ENCODE measurements at places on chromosomes 12 and 14.
A peak's percentile ranks its signal among the peaks of the same experiment; 100 is the strongest.

GRCh38 chr12:122560138-122560537, 33.1 kb downstream of the KNTC1 start:
- no peak for DNase-seq

DNA sequence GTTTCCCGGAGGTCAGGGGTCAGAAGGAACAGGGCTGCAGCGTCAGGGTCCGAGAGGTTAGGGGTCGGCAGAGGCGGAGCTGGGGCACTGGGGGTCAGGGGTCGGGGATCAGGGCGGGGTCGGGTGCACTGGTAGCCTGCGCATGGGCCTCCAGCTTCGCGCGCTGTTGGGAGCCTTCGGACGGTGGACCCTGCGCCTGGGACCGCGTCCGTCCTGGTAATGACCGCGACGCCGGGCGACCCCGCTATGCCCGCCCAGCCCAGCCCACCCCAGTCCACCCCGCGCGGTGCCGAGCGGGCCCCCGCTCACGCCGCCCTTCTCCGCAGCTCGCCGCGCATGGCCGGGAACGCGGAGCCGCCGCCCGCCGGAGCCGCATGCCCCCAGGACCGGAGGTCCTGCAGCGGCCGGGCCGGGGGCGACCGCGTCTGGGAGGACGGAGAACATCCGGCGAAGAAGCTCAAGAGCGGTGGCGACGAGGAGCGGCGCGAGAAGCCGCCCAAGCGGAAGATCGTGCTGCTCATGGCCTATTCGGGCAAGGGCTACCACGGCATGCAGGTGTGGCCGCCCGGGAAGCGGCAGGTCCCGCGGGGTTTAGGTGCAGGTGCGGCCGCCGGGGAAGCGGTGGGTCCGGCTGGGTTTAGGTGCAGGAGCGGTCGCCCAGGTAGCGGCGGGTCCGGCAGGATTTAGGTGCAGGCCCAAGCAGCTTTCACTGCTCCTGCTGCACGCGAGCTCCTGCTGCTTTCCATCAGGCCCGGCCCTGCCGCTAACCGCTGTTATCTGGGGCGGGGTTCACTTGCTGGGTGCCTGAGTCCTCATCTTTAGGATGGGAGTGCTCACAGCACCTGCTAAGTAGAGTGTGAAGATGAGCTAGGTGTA, 743 bp downstream of the PUS1 start:
- DNase-seq = peak; percentile 55

DNA sequence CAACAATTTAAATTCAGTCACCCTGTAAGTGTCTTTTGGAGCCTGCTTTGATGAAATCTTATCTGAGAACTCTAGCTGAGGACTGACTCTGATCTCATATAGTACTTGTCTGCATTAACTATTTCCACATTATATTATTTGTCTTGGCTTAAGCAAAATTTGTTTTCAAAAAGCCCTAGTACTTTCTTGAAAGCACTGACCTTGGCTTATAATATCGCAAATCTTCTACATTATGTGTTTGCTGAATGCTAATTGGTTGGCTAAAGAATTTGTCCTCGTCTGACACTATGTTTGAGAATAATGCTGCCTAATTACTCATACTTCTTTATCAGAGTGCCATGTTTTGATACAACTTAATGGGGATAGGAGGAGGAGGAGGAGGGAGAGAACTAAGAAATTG, 46.9 kb upstream of the FLRT2 start:
- no peak for DNase-seq

- no peak for DNase-seq
Measured at GRCh38 chr14:47929334-47929733, 253.9 kb upstream of the MDGA2 start.

DNA sequence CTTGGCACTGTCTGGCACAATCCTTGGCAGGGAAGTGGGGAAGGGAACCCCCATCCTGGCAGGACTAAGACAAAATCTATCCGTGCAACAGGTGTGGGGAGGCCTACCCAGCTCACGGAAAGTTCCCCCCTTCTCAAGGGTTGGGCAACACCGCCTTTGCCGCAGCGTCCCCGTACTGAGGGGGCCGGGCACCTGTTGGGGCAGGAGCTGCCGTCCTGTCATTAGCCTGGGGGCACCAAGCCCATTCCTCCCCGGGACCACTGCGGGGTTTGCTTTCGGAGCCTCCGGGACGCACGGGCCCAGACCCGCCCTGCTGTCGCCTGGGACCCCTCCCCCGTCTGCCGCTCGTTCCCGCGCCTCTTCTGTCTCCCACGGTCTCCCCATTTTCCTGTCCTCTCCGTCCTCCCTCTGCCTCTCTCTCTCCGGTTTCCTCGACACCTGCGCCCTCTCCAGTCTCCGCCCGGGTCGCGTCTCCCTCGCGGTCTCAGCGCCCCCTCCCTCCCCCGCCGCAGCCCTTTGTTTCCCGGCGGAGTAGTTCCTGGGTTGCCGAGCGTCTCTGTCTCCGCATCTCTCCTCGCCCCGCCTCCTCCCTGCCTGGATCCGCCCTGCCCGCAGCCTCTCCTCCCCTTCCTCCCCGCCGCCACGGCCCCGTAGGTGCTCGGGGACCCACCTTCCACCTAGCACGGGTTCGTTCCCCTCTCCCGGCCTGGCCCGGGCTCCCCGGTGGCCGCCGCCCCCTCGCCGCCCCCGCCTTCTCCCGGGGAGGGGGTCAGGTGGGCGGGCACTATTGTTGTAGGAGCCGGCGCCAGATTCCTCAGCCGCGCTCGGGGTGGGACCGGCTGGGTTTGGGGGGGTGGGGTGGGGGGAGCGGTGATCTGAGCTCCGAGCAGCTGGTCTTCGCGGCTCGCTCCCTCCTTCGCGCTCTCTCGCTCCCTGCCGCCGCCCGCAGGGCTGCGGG, at the start of gene CACNB3:
CACNB3 (plus strand) TSS at position 624 of the 958 bp plus-strand sequence. CDS start 434 bp downstream, outside the sequence.
- peak; percentile 92 for DNase-seq

- DNase-seq = no peak
Measured at GRCh38 chr14:31340297-31341063, 79.9 kb downstream of the HEATR5A start.

GRCh38 chr14:99875421-99875820, 82.2 kb downstream of the EML1 start:
- DNase-seq = no peak

DNA sequence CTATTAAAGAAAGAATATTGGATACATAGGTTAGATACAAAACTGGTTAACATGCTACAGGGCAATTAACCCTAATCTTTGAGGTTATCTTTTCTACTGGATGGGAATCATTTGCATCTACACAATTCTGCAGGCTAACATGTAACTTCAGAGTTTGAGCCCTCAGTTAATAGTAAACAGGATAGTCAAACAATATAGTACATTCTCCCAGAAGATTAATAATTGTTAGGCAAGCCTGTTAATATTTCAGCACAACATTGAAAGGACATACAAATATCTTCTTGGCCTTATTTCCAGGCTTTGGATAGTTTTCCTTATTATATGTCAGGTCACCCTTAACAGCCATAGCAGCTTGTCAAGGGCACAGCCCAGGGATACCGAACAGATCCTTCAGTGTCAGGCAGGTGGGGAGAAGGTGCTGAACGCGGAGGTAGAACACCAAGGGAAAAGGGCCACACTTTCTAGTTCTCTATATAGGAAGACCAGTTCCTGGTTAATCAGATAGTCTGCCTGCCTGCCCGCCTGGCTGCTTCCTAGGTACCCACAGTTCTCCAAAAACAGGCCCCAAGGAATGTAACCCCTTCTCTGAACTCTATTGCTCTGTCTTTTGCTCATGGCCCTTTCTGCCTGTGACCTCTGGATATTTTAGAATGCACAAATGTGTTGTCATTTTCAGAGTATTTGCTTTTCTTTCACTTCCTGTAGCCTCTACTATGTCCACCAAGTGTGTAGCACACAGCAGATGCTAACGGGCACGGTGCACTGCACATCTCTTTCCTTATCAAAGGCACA, 256.0 kb downstream of the PCNX1 start:
- no peak for DNase-seq

GRCh38 chr12:93597608-93598007, 25.1 kb downstream of the SOCS2 start:
- no peak for DNase-seq

All from DND-41 (cell line).